GM20000 (cell line): ENCODE measurements at places on chromosomes 7 and 10.

- DNase-seq = no peak
Measured at GRCh38 chr10:103739039-103739764, 116.2 kb downstream of the SH3PXD2A start.

DNA sequence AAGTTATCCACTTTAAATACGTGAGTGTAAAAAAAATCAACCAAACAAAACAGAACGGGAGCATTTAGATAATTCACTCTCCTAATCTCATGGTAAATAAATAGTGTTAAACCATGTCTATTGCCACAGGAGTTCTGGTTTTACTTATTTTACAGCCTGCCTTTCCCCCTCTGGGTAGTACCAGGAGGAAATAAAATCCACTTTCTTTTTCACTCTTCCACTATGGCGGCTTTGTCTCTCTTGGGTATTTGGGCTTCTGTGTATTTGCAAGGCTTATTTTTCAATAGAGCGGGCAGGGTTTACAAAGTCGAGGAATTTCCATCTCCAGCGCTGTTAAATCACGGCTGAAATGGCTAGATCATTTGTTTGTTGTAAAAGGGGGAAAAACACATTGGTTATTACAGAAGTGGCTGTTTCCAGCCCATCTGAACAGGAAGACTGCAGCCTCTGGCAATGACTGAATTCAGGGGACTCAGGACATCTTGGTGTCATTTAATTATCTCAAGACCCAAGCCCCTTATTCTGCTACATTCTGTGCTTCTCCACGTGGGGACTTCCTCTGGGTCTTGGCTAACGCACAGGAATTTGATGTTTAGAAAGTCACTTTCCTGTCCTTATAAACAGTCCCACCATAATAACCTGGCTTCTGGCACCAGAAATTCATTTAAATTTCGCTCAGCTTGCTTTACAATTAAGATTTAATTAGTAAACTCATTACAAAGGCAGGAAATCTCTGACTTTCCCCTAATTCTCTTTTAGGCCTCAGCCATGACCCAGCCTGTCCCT, 323.9 kb downstream of the GATA3 start:
- no peak for DNase-seq

- DNase-seq = no peak
Measured at GRCh38 chr7:24869572-24869971, 110.4 kb downstream of the OSBPL3 start.

DNA sequence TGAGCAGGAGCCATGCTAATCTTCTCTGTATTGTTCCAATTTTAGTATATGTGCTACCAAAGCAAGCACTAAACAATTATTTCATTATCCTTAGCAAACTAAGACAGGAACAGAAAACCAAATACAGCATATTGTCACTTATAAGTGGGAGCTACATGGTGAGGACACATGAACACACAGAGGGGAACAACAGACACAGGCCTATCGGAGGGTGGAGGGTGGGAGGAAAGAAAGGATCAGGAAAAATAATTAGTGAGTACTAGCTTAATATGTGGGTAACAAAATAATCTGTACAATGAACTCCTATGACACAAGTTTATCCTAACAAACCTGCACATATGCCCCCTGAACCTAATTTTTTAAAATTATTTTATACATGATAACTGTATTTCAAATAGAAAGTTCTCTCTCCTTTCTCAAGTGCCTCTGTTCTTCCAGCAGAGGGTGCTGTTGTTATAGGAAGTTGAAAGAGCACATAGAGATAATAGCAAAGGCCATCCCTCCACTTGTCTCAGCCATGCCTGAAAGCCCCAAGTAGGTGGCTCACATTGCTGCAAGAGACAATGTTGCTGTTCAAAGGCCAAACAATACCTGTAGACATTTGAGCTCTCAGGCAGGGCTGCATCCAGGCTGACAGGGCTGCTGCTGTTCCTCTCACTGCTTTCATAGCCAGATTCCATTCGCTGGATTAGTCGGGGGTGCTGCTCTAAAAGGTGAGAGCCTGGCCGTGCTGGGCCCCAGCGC, 33.4 kb upstream of the PPP3CB start:
- DNase-seq = peak; percentile 77

DNA sequence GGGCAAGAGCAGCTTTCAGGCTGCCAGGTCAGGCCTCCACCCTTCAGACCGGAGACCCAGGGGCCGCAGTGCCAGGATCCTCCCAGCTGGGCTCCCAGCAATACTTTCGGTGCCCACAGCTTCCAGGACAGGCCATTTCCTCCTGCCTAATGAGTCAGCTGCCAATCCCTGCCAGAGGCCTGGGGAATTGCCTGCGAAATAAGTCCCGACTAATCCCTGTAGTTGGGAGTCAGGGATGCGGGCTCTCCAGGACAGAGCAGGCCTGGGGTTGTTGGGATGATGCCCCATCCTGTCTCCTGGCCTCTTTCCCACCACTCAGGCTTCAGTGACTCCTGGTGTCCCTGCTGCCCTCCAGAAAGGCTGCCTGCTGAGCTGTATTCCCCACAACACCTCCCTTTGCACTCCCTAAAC, 143.5 kb upstream of the UNC5B start:
- DNase-seq = no peak
